Stimulated activated CD4-positive, alpha-beta T cell treated with anti-CD3 and anti-CD28 coated beads, Interleukin-12 subunit alpha, Interleukin-12 subunit beta, amount 100 ng/mL, for 48 hours (primary cell): ENCODE measurements at places on chromosomes 2 and 18.

DNA sequence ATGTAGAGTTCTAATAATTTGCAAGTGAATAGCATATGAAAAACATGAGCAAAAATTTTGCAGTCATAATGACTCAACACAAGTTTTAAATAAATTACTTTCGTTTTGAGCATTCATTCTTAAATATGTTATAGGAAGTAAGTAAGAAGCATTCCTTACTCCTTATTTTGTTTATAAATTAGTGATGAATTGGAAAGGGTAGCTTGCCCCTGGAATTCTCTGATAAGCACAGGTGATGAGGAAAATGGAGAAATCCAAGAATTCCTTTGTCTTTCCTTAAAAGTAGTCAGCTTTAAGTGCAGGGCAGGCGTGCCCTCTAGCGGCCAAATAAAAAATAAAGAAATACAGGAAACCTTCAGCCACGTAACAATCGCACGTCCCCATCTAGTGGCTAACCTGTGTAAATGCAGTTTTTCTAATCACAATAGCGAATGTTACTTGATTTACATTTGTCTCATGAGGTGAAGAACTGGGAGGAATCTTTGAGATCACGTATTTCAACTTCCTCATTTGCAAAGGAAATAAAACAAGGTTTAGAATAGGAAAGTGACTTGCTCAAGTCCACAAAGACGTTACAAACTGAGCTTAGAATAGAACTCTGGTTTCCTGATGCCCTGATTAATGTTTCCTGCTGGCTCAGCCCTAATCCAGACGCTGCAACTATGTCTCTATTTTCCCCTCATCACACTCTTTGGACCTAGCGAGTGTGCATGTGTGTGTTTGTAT is 47.2 kb upstream of the ZNG1B start:
- peak; percentile 63 for DNase-seq

- no peak for DNase-seq
Observed at GRCh38 chr2:85659324-85659981, 8.5 kb downstream of the SFTPB start.

DNA sequence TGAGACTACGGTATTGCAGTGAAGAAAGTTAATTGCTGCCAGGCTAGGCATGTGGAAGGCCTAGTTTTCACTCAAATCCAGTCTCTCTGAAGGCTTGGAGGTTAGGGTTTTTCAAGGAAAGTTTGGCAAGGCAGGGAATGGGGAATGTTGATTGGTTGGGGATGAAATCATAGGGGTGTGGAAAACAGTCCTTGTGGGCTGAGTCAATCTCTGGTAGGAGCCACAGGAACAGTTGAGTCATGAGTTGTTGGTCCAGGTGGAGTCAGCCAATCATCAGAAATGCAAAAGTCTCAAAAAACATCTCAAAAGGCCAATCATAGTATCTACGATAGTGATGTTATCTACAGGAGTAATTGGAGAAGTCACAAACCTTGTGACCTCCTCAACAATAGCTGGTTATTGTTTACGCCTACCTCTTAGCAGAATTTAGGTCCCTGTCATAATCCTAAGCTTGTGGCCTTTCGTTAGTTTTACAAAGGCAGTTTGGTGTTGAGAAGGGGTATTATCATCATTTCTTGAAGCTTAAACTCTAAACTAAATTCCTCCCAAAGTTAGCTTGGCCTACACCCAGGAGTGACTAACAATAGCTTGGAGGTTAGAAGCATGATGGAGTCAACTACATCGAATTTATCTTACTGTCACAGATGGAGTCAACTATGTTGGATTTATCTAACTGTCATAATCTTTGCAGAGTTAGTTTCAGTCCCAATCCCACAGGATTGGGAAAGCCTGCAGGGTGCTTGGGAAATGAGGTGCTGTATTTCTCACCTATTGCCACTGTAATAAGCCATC is 33.7 kb upstream of the APCDD1 start:
- no peak for DNase-seq

- no peak for DNase-seq
Observed at GRCh38 chr18:79529296-79529695, 133.6 kb downstream of the NFATC1 start.

DNA sequence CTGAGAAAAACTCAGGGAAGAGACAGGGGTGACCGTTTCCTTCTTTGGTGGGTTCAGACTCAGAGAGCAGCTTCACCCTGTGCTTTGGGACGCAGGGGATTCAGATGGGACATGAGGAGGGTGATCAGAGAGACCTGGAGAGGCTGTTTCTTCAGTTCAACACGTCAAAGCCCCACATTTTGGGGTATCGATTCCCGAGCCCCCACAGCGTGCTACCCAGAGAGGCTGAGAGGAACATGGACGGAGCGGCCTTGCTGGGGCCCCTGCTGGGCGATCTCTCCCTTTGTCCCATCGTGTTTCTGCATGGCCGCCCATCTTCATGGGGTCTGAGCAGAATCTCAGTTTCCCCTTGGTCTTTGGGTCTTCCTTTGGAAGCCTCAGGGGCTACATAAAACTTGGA is 38.2 kb upstream of the PXDN start:
- no peak for DNase-seq

DNA sequence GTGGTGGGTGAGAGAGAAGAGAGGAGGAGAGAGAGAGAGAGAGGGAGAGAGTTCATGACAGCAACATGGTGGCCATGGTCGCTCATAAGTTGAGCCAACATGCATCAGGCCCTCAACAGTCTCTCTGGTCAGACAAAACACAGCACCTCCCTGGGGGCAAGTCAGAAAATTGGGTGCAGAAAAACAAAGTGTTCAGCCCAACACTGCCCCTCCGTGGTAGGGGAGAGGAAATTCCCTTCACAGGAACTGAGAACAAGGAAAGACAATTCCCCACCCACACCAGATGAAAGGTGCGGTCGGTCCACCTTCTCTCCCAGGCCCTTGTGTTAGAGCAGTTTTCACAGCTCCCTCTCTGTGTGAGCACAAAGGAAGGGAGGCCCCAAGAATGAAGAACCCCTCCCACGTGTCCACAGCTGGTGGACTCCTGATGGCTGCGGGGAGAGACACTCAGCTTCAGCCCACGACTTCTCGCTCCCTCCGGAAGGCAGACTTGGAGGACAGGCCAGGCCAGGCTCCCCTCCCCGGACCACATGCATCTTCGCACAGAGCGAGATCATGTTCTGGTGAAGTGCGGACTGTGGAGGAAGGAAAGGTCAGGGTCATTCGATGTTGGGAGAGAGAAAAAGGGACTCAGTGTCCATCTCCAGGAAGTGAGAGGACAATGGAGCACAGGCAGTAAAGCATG is 181.7 kb downstream of the ANAPC1 start:
- peak; percentile 47 for DNase-seq

GRCh38 chr18:74540652-74541421 is 6.5 kb downstream of the CNDP1 start:
- DNase-seq: no peak

- DNase-seq: peak; percentile 8
Observed at GRCh38 chr18:72652990-72653593, 109.0 kb upstream of the CBLN2 start.

GRCh38 chr2:183459466-183459865 is 335.2 kb downstream of the NUP35 start:
- no peak for DNase-seq

- DNase-seq: no peak
Observed at GRCh38 chr2:122636097-122636496, 880.6 kb downstream of the TSN start.

GRCh38 chr18:62426191-62426488 is 96.7 kb upstream of the ZCCHC2 start:
- DNase-seq: no peak

DNA sequence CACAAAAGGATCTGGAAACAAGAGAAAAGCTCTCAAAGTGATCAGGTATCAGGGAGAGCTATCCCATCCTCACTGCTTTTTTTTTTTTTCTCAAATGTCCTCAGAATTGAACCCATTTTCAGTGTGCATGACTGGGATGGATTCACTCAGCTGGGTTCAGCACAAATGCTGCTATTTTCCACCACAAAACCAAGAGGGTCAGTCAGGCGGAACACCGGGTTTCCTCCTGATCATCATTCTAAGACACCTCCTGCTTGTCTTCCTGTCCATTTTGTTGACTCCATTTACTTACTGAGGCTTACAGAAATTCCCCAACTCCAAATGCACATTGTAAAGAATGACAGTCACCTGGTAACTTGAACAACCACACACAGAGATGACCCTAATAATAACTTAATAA is 39.9 kb downstream of the CYRIA start:
- no peak for DNase-seq

- no peak for DNase-seq
Observed at GRCh38 chr18:8830067-8831060, 125.0 kb downstream of the MTCL1 start.

DNA sequence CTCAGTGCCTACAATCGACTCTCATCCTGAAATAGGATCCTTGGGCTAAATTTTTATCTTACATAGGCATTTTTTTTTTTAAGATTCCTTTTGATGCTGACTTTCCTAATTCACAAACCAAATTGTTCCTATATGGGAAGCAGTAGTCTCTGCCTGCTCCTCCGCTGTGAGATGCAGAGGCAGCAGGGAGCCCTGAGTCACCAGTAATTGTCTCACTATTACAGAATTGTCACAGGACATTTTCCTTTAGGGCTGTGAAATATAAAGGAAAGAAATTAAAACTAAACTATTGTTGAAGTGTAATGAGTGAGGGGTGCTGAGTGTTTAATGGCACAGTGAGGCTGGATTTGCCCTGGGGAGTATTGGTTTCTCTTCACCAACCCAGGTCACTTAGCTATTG is 63.8 kb downstream of the MYO3B start:
- no peak for DNase-seq

DNA sequence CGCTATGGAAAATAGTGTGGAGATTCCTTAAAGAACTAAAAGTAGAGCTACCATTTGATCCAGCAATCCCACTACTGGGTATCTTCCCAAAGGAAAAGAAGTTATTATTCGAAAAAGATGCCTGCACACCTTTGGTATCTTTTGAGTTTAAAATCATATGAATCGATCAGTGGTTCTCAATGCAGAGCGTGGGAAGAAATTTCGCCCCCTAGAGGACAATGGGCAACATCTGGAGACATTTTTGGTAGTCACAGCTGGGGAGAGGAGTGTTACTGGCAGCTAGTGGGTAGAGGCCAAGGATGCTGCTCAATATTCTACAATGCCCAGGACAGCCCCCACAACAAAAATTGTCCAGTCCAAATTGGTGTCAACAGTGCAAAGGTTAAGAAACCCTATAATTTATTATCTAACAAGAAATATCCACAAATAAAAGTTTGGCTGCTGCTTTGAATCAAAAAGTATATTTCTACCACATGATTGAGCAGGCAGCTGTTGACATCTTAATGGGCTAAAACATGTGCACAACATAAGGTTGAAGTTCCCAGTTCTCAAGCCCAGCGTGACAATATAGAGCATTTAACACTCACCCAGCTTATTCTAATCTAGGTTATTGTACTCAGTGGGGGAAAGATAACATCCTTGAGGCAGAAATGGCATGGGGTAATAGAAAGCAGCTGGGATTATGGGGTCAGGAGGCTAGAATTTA is 425.7 kb downstream of the LRATD1 start:
- no peak for DNase-seq

DNA sequence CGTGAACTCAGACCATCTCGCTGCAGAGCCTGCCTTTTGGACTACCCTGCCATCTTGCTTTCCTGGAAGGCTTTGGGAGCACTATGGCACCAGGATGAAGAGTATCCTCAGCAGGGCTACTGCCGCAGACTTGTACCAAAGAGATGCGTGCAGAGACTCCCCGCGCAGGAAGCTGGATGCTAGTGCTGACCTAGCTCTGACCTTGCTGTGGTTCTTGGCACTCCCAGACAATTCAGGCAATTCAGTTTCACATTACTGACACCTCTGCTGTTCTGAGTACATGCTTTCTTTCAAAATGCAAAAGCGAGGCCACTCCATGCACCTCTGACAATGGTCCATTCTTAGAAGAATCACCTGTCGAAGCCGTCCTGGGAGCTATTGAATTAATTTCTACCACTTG is 251.5 kb upstream of the MEX3C start:
- DNase-seq: no peak

DNA sequence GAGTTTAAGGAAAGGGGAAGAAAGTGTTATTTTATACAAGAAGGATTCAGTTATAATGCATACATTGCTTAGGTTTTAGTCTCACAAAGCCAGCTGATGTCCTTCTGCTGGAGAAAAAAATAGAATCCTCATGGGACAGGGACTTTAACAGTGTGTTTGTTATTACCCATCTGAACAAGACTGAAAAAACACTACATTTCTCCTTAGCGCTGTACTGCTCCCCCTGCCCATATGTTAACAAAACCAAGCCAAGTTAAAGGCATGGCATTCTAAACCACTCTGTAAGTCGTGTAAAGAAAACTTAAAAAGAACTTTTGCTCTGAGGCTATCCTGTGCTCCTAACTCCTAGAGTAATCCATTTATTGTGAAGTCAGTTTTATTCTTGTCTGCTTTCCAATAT is 102.6 kb upstream of the NYAP2 start:
- no peak for DNase-seq

GRCh38 chr18:64333584-64333983 is 184.7 kb upstream of the LINC00305 start:
- no peak for DNase-seq

- DNase-seq: no peak
Observed at GRCh38 chr2:58959996-58960395, 718.9 kb upstream of the FANCL start.

GRCh38 chr2:200515155-200515554 is 5.3 kb upstream of the KCTD18 start:
- DNase-seq: no peak

GRCh38 chr2:173442542-173442941 is 87.9 kb downstream of the CDCA7 start:
- DNase-seq: no peak

- DNase-seq: no peak
Observed at GRCh38 chr18:57561728-57562423, 24.6 kb downstream of the FECH start.

GRCh38 chr2:28640908-28641300 is 110.7 kb upstream of the PPP1CB start:
- DNase-seq: no peak

- DNase-seq: no peak
Observed at GRCh38 chr2:162006337-162006736, 67.7 kb downstream of the DPP4 start.
